Myometrial cell (primary cell): ENCODE measurements at places on chromosomes 7 and 10. TPM values are rescaled to one million over a fixed set of nuclear protein-coding genes. Genes with fewer than 3 reads are reported as not detected.

Gene BMS1
- total RNA-seq = 13.0 and 14.9 TPM in 2 replicates

Gene HPS6
- 32.0 and 36.5 TPM in 2 replicates for total RNA-seq

Gene SPDYE1
- total RNA-seq = not detected in 2 replicates

Gene CYP2E1
- 0.18 TPM in 1 of 2 replicates, not detected in the other for total RNA-seq

Gene ABCC2
- under 0.01 TPM in 2 replicates for total RNA-seq

Gene CHST12
- 10.5 and 15.9 TPM in 2 replicates for total RNA-seq

Gene CDC123
- total RNA-seq = 120 and 121 TPM in 2 replicates

Gene WNT16
- total RNA-seq = under 0.01 TPM in 1 of 2 replicates, not detected in the other

Gene RELN
- total RNA-seq = 0.29 and 4.4 TPM in 2 replicates

Gene WEE2
- not detected in 2 replicates for total RNA-seq

Gene FBXO24
- under 0.01 and 0.18 TPM in 2 replicates for total RNA-seq

Gene PPA1
- 160 and 209 TPM in 2 replicates for total RNA-seq

Gene LIPN
- not detected in 2 replicates for total RNA-seq

Gene SPAM1
- not detected in 2 replicates for total RNA-seq

Gene ZDHHC4
- 44.7 and 52.1 TPM in 2 replicates for total RNA-seq

Gene CTAGE4
- total RNA-seq = 0.71 TPM in 1 of 2 replicates, not detected in the other
